Aorta (tissue), 5 donors: ENCODE measurements at places on chromosomes 4 and X. TPM values are rescaled to one million over a fixed set of nuclear protein-coding genes. Genes with fewer than 3 reads are reported as not detected.

- no peak for DNase-seq
Observed at GRCh38 chr4:154009788-154010187, 220.9 kb upstream of the SFRP2 start.

Gene NR3C2
- 9.9 TPM for total RNA-seq

- no peak for DNase-seq
Observed at GRCh38 chr4:86496094-86497080, 97.7 kb upstream of the PTPN13 start.

- DNase-seq, result no peak
Observed at GRCh38 chr4:63919636-63920365, 489.4 kb downstream of the TECRL start.

GRCh38 chr4:5635826-5636195 is 72.5 kb downstream of the EVC2 start:
- DNase-seq, result no peak

DNA sequence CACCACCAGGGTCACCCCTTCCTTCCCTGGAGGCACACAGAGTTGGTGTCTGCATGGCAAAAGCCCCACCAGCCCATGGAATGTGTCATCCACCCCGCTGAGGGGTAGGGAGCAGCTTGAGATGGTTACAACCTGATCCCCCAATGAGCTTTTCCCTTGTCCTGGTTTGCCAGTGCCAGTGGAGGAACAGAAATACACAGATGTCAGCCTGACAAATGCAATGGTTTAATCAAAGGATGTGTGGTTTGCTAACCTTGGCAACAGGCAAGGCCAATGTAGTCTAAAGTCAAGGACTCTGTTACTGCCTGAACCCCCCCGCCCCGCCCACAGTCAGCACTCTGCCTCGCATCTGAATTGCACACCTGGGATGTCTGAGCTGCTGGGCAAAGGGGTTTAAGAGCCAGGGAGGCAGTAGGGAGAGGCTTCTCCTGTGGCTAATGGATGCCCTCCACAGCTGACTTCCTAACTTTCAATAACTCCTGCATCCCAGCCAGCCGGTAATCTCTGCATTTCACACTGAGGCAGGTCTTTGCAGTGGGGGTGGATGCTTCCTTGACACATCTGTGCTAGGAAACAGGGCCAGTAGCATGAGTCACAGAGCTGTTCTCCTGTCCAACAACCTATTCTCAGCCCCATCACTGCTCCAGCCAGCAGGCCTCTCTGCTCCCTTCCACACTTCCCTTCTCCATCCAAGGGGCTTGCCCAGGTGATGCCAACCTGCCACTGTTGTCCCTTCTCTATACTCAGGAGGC is 137.5 kb downstream of the AMMECR1 start:
- DNase-seq, result no peak

Gene GLUD2
- total RNA-seq, result 1.6 TPM

DNA sequence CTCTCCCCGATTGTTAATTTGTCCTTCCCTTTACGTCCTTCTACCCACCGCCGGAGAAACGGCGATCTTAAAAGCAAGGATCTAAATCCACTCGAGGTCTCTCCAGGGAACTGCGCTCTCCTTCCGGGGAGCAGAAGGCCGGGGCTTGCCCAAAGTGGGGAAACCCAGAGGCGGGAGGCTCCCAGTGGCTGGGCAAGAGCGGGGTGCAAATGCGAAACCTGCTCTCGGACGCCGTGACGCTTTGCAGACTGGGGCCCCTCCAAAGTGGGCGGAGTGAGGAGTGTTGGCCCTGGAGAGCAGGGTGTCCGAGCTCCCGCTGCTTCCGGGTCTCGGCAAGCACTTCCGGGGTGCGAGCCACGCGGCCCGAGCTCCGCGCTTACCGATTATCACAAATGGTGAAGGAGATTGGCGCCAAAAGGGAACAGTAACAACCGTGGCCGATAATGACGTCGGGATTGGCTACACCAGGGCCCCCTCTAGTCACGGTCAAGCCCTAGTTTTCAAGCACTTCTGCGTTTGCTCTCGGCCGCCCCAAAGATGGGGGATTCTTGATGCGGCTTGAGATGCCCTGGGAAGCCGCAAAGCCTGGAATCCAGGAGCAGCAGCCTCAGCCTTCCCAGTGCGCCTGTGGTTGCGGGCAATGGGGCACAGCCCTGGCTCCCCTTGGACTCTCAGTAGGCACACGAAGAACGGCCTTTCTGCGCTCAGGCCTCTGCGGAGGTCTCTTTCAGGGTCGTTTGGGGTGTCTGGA is 29.0 kb downstream of the HAND2 start:
- DNase-seq, result peak; percentile 76

DNA sequence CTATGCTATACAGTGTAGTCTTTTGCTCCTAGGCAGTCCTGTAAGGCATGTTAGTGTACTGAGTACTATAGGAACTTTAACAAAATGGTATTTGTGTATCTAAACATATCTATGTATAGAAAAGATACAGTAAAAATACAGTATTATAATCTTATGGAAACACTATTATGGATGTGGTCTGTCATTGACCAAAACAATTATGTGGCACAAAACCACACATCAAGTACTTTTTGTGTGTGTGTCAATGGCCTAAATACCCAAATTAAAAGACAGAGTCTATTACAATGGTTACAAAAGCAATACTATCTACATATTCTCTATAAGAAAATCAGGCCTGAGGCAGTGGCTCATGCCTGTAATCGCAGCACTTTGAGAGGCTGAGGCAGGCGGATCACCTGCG is 610.2 kb upstream of the NDST4 start:
- DNase-seq, result no peak

DNA sequence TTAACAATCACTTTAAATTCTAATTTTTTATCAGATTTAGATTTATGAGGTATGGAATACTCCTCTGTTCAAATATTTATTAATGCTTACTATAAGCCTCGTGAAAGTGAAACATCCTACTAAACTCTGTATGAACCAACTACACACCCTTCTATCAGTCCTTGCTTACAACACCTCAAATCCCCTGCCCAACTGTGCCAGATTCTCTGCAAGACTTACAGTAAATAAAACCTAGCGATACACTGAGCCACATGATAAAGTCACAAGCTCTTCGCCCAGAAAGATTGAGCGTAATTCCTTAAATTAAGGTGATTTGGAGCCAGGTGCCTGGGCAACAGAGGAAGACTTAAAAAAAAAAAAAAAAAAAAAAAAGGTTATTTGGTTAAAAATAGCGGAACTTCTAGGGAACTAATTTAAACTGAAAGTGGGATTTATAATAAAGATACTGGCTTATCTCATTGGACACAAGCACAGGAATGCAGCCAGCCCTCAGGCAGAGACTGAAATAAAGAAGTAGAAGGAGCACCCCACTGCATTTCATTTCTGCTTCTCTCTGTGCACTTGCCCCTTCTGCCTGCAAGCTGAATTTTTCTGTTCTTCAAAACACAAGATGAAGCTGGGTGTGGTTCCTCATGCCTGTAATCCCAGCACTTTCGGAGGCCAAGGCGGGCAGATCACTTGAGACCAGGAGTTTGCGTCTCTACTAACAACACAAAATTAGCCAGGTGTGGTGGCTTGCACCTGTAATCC is 17.5 kb upstream of the C4orf36 start:
- DNase-seq, result no peak

Gene UBA1
- 160 TPM for total RNA-seq

DNA sequence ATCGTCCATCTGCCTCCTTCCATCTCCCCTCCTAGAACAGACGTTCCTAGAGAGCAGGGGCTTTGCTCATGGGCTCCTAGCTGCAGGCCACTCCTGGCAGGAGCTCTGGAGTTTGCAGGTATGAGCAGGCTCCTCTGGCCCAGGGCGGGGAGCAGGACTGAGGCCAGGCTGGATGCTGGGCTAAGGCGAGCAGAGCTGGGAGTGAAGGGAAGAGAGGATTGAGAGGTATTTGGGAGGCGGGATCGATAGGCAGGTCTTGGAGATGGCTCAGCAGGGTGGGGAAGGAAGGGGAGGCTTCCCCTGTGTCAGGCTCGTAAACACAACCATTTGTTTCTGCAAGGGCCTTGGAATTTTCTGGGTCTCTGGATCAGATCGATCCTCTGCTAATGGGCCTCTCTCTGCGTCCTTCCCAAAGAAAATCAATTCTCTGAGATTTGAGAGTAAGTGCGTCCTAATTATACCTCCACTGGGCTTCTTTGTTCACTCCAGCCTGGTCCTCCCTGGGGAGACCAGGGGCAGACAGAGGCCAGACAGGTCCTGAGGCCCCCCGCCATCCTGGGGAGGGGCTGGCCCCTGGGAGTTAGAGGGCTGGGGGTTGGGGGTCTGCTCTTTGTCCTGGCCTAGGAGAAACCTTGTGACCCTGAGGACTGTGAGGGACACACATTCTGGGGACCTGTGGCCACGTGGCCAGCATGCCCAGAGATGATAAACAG is 94.8 kb upstream of the PSAPL1 start:
- no peak for DNase-seq

GRCh38 chrX:130637591-130637990 is 235.8 kb downstream of the RBMX2 start:
- DNase-seq, result no peak

Gene AVPR2
- 3.0 TPM for total RNA-seq

Gene ETDB
- total RNA-seq, result not detected

Gene CT47C1
- not detected for total RNA-seq

DNA sequence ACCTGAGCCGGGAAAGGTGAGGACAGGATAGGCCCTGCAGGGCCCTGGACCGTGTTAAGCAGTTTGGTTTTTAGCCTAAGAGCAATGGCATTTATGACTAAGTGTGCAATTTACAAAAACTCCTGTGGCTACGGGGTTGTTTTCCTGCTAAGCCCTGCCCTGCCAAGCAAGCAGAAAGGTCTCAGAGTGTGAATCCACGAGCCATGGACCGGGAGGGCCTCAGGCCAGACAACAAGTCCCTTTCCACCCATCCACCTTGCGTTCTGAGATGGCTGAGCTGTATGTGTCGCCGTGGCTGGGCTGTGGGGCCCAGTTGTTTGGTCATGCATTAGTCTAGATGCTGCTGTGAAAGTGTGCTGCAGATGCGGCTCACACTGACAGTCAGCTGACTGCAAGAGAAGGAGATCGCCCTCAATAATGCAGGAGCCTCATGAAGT is 33.9 kb upstream of the AFAP1 start:
- DNase-seq, result no peak

GRCh38 chrX:141960578-141960977 is 56.9 kb downstream of the MAGEC1 start:
- DNase-seq, result no peak

DNA sequence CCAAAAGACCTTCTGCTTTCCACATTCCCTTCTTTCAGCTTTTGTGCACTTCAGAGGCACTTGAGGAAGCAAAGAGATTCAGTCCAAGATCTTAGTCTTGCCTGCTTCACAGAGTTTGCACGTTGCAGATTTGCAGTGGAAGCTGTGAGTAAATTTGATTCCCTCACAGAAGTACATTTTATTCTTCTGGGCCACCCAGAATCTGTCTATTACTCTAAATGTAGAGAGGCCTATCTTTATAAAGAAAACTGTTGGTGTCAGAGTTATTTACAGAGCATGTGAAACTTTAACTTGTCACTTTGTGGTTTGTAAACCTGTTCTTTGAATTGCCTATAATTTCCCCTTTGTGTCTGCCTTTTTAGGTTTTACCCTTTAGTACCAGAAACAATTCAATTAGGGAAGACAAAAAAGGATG is 15.5 kb downstream of the SPRY1 start:
- DNase-seq, result no peak

DNA sequence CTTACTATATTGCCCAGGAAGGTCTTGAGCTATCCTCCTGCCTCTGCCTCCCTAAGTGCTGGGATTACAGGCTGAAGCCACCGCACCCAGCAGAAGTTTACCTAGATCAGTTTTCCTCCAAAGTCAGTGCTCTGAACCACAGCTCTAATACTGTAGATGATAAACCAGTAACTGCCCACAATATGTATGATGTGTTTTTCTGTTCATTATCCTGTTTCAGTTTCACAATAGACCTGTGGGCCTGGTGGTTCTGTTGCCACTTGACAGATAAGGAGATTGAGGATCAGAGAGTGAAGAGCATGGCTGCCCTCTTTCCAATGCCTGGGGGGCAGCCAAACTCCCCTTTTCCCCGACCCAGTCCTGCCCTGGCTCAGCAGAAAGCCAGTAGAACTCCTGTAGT is 87.0 kb downstream of the EFNB1 start:
- no peak for DNase-seq

DNA sequence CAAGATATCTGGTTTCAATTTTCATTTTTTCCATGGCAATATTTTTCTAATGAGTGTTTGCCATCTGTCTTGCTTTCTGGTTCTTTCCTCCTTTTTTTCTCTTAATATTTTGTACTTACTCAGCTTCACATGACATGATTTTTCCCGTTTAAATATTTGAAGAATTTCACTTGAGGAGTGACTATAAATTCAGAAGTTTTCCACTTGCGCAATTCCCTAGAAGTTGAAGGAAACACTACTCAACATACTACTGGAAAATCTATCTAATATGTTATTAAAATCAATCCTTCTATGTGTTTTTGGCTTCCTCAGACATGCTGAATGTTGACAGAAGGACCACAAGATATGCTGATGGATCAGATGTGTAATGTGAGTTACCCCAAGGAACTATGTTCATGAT is 36.8 kb upstream of the BANK1 start:
- DNase-seq, result no peak

Gene MAML3
- 8.3 TPM for total RNA-seq

Gene MAD2L1
- total RNA-seq, result 1.3 TPM

DNA sequence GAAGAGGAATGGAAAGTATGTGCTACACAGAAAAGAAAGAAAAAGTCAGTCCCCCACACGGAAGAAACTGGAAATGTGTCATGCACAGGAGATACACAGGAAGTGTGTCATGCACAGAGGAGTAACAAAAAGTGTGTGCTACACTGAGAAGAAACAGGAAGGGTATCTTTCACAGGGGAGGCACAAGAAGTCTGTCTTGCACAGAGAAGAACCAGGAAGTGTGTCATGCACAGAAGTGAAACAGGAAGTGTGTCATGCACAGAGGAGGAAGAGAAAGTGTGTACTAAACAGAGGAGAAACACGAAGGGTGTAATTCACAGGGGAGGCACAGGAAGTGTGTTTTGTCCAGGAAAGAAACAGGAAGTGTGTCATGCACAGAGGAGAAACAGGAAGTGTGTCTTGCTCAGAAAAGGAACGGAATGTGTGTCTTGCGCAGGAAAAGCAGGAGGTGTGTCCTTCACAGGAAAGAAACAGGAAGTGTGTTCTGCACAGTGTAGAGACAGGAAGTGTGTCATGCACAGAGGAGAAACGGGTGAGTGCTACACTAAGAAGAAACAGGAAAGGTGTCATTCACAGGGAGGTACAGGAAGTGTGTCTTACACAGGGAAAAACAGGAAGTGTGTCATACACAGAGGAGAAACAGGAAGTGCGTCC is 527.2 kb upstream of the PRKX start:
- DNase-seq, result no peak

Gene DMP1
- not detected for total RNA-seq

- no peak for DNase-seq
Observed at GRCh38 chr4:110475881-110476818, at the start of gene ENPEP. ENPEP (plus strand) TSS chr4:110476155; CDS start chr4:110476415, 260 bp downstream.

DNA sequence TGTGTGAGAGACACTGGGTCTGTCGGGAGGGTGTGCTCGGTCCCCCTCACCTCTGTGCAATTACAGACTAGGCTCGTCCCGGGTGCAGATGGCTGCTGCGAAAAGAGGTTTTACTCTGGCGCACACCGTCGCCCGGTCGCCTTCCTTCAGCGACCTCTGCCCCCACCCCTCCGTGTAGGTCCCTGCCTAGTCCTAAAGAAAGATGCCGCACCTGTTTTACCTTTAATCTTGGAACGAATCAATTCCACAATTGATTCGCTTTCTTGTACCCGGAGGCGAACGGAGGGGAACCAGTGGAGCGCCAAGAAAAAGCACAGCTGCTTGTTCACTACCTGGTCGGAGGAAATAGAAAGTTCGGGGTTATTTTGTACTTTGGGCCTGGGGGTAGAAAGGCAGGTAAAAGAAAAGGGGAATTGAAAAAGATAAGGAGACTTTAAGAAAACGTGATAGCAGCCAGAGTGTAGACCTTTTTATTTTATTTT is 1.2 kb downstream of the NPNT start:
- DNase-seq, result no peak
